NCI-H1436 (cell line): ENCODE measurements at places on chromosomes 4 and X.

DNA sequence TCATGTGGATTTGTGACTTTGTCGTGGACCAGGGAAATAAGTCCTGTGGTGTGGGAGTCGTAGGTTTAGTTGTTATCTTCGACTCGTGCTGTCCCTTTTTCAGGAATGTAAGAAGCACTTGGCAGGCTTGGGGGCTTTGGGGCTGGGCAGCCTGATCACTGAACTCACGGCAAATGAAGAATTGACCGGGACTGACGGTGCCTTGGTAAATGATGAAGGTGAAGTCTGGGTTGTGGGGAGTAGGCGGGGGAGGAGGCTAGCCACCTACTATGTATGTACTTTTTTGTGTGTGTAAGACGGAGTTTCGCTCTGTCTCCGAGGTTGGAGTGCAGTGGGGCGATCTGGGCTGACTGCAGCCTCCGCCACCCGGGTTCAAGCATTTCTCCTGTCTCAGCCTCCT, 1.2 kb downstream of the TAF1 start:
- no peak for DNase-seq

GRCh38 chrX:82757614-82758013, 750.5 kb upstream of the POU3F4 start:
- no peak for DNase-seq

DNA sequence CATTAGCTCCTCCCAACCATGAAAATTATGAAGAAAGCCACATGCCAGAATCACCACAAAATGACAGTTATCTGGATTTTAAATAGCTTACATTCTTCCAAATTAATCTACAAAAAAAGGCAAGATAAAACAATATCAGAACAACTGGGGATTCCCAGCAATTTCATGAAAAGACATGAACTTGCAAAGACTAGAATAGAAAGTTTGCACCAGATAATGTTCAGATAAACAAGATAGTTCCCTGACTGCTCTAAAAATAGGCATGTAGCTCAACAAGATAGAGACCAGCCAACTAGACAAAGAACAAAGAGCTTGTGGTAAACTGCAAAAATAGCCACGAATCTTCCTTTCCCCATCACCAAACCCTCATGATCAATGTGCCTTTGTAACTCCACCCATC, 30.3 kb upstream of the DDX53 start:
- DNase-seq: no peak

- no peak for DNase-seq
Observed at GRCh38 chr4:1855333-1856070, 454 bp downstream of the LETM1 start.

DNA sequence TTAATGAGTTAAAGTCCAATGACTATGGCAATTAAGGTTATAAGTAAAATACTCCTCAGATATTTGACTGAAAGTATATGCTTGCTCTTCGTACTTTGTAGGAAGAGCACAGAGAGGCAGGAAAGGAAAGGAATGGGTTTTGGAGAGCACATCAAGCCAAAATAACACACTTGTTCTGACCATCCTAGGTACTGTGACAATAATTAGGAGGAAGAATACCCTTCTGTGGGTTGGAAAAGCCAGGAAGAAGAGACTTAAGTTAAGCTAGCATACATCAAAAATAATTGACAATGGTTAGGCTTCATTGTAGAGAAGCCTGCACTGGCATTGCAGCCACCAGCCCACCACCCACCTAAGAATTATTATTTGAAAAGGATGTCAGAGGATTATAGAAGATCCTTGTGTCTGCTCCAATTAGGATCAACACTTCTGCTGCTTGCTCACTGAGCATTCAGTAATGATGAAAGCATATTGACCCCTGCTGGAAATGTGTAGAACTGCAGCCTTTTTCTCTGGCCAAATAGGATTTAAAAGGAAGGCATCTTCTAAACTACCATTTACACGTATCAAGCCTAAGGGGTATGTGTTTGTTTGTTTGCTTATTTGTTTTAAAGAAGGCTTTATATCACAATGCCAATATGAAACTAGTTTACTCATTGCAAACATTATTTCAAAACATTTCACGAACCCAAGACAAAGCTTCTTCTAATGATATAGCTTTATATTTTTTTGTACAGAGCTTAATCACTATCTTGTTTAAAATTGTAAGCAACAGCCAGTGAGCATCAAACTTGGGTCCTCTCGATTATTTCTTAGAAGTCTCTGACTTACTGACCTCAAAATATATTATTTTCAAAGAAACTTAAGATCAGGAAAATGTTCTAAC, 286.2 kb upstream of the TET2 start:
- DNase-seq: peak; percentile 76

- no peak for DNase-seq
Observed at GRCh38 chrX:66408507-66408906, 230.4 kb downstream of the EDA2R start.

DNA sequence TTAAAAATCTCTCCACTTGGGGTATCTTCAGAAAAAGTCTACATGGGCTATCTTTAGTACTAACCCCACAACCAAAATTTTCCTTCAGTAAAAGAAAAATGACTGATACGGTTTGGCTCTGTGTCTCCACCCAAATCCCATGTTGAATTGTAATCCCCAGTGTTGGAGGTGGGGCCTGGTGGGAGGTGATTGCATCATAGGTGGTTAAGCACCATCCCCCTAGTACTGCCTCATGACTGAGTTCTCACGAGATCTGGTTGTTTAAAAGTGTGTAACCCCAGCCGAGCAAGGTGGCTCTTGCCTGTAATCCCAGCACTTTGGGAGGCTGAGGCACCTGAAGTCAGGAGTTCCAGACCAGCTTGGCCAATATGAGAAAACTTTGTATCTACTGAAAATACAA, 66.8 kb downstream of the USP46 start:
- no peak for DNase-seq

DNA sequence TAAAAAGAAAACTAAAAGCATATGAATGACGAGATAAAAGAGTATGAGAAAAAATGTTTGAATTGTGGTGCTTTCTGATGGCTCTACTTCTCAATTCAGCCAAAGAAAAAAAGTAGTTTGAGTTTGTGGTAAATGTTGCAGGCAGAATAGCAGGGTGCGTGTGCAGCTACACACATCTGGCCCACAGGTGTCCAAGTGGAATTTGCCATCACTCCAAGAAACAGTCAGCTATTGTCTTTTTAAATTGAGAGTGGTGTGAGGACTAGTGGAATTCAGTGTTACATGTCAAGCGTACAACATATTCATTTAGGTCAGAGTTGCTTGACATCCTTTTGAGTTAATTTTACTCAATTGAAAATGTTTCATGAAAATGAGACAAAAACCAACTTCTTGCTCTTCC, 424.8 kb upstream of the MAD2L1 start:
- no peak for DNase-seq

DNA sequence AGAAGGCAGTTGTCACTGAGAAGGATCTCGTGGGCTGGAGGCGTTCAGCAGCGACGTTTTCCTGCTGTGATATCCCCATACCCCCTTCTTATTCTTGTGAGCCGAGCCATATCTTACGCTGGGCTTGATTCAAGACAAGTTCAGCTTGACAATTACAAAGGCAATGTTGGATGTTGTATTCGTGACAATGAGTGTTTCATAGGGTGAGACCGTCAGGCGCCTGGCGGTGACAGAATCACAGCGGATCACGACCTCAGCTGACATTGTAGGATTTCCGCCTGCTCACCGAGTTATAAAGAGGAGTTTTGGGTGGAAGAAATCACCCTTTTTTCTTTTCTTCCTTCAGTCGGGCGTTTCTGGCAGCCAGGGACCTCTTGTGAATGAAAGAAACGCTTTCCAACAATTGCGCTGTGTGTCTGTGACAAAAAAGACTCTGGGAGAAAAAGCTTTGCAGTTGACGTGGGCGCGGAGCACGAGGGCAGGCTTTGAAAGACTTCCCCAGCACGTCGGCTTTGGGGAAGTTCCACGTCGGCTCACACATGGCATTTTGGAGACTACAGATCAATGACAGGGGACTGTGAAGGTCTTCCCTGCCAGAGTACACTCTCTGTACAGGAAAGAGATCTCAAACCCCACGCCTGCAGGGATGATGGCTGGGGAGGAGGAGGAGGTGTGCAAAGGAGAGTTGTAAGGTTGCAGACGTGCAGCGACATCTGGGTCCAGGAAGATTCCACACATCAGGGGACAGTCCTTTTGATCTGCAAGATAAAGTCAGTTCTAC, 135.4 kb downstream of the CRLF2 start:
- no peak for DNase-seq

DNA sequence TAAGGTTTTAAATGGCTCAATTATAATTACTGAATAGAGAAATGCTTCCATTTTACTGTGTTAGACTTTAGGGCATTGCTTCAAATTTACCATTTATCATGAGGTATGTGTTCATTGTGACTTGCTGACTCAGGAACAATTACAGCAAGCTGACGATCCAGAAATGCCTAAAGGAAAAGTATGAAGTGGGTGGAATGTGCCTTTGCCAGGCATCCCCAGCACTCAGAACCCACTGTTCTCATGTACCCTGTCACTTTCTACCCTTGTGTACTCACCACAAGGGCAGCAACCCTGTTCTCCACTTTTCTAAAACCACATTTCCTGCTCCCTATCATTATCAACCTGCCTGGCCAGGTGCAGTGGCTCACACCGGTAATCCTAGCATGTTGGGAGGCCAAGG, 41.5 kb downstream of the QRFPR start:
- DNase-seq: no peak

- DNase-seq: no peak
Observed at GRCh38 chrX:135505351-135505750, 15.1 kb upstream of the INTS6L start.

DNA sequence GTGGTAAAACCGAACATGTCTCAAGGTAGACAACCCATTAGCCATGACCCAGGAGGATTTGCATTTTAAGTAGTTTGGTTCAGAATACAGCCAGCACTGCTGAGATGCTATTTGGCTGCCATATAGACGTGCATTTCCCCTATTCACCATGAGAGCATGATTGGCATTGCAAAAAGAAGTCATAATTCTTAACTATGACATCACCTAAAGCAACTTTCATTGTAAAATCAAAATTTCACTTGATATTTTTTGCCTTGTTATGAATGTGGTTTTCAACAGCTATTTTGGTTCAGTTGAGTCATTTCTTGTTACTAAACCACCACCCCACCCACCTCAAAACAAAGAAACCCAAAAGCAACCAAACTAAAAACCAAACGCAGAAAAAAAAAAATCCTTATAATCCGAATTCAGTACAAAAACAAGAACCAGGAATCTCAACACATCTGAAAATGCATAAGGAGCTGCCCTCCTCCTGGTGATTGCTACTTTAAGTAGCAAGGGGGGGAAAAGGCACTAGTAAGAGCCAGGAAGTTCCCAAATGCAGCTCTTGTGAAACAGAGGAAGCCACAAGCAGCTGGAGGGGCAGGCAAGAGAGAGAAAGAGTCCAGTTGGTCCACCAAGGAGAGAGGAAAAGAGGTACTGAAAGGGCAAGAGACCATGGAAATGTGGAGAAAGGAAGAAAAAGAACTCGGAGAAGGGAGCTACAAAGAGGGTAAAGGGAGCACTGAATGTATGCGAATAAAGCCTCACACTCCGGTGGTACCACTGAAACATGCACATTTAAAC, 3.1 kb downstream of the SLITRK4 start:
- no peak for DNase-seq

DNA sequence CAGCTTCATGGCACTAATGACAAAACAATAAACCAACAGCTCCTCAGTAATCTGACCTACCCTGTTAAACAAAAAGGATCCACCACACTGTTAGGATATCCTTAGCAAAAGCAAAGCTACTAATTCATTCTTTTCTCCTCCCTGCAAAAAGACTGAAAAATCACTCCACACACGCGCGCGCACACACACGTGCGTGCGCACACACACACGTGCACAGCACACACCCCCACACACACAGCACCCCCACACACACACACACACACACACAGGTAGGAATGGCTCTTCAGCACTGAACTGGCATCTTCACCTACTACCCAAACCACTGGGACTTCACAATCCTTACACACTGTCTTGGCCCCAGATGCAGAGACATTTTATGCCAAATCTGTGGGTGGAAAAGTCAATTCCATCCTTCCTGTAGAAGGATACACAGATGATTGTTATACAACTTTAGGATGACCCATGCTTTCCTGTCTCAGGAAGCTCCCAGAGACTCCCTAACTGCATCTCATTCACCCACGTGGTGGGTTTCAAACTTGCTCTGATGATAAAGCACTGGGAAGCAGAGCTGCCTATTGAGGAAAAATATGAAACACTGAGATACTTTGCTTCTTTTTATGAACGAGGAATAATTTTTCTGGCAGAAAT, 102.5 kb downstream of the TSPAN5 start:
- DNase-seq: no peak

- no peak for DNase-seq
Observed at GRCh38 chr4:89403826-89404225, 96.2 kb upstream of the GPRIN3 start.

DNA sequence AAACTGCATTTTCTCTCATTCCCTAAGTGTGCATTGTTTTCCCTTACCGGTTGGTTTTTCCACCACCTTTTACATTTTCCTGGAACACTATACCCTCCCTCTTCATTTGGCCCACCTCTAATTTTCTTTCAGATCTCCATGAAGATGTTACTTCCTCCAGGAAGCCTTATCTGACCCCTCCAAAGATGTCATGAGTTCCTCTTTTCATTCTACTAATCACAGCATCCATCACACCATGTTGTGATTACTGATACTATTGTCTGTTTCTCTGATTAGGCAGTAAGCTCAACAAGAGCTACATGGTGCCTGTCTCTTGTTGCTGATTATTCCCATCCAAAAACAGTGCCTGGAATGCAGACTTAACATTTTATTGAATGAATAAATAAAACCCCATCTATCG, 2.9 kb upstream of the AFP start:
- no peak for DNase-seq

GRCh38 chr4:41408859-41409593, 128.9 kb upstream of the LIMCH1 start:
- DNase-seq: no peak

DNA sequence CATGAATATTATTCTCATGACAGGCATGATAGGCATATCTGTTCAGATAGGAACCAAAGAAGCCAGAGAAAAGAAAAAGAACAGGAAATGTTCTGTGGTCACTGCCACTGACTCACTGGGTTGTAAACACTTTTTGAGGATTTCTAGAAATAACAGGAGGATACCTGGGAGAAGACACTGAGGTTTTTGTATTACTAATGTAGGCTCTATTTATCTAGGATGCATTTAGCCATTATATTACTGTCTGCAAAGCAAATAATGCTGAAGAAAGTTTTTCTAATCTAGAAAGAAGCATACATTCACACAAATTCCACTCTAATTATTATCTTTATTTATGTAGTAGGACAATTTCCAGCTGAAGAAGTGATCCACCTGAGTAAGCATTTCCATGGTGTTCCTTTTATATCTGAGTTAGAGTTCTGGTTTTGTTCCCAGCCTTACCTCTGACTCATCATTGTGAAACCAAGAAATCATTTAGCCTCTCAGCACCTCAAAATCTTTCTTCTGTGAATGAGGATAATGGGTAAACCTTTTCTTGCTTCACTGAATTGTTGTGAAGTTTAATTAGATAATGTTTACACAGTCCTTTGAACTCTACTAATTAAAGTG, 40.2 kb upstream of the EPGN start:
- no peak for DNase-seq

- DNase-seq: no peak
Observed at GRCh38 chrX:34656842-34657725, at the start of gene TMEM47. TSS of gene TMEM47 (minus strand) at chrX:34657285. CDS start at chrX:34657029, 256 bp downstream.
